ENCODE measurements at places on chromosomes 5 and 9. TPM values are rescaled to one million over a fixed set of nuclear protein-coding genes. Genes with fewer than 3 reads are reported as not detected.

The ANKRD34B gene
- not detected for polyA plus RNA-seq

The DMRT3 gene
- polyA plus RNA-seq: not detected

The BSPRY gene
- polyA plus RNA-seq: 0.03 TPM

The LRRC19 gene
- not detected for polyA plus RNA-seq

The PRUNE2 gene
- polyA plus RNA-seq: 0.67 TPM

- no peak for DNase-seq
Measured at GRCh38 chr5:76716456-76717157, 681 bp downstream of the F2R start.

- peak; percentile 32 for DNase-seq
Measured at GRCh38 chr9:24625097-24625496, 79.4 kb upstream of the IZUMO3 start.

DNA sequence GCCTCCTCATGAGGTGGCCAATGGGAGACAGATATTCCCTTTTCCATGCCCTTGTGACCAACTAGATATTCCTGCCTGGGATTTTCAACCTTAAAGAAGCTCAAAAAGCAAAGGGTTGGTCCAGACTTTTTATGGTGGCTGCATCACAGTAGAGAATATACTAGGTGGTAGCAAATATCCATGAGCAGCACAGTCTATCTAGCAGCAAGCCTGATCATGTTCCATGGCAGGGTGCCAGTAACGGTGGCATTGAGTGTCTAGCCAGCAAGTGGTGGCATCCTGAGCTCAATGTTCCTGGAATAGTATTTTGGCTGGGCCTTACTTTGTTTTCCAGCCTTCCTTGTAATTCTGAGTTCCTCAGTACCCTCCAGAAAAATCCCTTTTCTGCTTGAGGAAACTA lies 25.8 kb downstream of the CDC25C start:
- peak; percentile 25 for DNase-seq

GRCh38 chr9:22108581-22109370 lies 99.7 kb upstream of the CDKN2B start:
- DNase-seq: no peak

- no peak for DNase-seq
Measured at GRCh38 chr9:100590481-100590880, 12.6 kb downstream of the CAVIN4 start.

GRCh38 chr5:157741131-157741530 lies 2.4 kb upstream of the LSM11 start:
- DNase-seq: no peak

DNA sequence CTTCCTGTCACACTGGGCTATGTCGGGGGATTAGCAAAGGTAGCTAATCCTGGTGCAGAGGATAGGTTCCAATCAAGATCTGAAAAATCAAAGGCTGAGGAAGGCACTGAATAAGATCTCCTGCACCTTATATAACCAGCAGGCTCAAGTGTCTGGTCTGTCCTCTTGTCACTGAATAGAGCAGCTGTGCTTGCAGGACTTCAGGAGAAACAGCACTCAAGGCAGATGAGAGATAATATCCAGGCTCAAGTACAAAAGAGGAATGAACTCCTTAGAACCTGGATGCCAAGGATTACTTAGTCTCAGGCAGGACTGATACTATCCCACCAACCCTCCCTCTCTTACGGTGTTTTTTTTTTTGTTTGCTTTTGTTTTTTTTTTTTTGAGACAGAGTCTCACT lies 108.8 kb upstream of the LRRTM2 start:
- DNase-seq: no peak

DNA sequence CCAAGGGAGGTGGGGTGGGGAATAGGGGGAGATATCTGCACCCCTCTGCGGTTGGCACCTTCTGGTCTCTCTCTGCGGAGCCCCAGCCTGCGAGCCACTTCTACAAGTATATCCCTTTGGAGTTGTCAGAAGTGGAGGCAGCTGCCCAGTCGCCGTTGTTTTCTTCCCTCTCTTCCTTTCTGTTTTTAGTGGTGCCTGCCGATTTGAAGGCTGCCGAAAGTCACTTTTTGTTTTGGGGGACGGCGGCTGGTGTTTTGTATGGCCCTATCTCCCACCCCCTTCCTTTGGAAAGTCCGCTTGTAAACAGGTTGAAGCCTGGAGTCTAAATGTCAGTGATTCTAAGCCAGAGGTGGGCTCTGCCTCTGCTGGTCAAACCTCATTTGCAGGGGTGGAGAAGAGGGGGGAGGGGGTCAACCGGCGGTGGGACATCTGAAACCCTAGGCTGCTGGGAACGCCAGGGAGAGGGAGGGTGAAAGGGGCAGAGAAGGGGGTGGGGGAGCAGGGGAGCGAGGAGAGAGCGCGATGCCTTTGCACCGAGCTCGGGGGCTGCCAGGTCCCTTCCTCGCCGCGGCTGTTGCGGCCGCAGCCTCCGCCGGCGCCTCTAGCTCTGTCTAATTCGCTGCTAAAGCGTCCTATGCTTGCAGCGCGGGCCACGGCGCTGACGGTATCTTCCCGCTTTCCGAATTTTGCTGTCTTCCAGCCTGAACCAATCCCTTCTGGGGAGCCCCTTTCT lies at the start of gene FGF10:
Gene FGF10, minus strand, starts transcription at position 331 of the 733 bp plus-strand sequence. CDS start 738 bp downstream, outside the sequence.
- no peak for DNase-seq

- DNase-seq: no peak
Measured at GRCh38 chr5:53902296-53902907, 342.0 kb downstream of the NDUFS4 start.

GRCh38 chr9:14323083-14323971 lies 9.4 kb upstream of the NFIB start:
- DNase-seq: peak; percentile 68

DNA sequence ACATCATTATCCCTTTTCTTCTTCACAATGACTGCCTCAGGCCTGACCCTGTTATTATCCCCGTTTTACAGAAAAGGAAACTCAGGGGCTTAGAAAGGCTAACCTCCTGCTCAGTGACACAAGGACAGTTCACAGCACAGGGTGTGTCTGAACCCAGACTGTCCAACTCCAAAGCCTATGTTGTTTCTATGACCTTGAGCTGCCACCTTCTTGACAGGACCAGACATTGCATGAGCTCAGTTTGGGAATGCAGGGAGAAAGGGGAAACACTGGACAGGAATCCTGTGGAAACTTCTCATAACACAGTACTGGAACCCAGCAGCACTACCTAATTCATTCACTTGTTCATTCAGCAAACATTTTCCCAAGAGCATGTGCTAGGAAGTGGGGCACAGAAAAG lies 472.8 kb downstream of the CDK5RAP2 start:
- DNase-seq: no peak
